Hematopoietic multipotent progenitor cell treated with erythropoietin and hydrocortisone succinate and interleukin-3 and kit ligand, for 17 days (in vitro differentiated cells): ENCODE measurements at places on chromosomes 5 and 9.

GRCh38 chr5:151612689-151613427 is 21.7 kb upstream of the FAT2 start:
- DNase-seq, result no peak

DNA sequence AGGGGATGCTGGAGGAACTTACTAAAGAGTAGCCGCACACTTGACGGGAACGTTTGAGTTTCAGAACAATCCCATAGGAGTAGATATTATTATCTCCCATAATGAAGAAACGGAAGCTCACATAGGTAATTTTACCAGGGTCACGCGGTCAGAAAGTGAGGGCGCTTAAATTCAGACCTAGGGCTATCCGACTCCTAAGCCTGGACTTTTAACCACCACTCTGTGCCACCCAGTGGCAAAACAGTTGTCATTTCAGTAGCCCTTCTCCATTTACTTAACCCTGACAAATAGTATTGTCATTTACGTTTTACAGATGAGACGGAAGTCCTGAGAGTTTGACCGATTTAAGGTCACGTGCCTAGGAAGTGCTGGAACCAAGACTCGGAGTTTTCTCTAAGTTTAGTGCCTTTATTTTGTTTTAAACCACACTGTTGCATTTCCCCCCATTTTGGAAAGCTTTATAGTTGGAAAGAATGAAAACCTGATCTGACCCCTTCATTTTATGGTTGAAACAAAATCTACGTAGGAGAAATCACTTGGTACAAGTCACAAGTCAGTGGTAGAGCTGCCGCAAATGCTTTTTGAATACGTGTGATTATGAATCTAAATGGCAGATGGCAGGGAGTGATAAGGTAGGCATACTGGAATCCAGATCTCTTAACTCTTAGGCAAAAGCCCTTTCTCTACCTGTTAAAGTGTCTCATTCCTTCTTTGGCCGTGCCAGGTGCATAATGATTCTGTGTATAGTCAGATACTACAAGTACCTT is 650 bp downstream of the MRRF start:
- DNase-seq, result no peak

DNA sequence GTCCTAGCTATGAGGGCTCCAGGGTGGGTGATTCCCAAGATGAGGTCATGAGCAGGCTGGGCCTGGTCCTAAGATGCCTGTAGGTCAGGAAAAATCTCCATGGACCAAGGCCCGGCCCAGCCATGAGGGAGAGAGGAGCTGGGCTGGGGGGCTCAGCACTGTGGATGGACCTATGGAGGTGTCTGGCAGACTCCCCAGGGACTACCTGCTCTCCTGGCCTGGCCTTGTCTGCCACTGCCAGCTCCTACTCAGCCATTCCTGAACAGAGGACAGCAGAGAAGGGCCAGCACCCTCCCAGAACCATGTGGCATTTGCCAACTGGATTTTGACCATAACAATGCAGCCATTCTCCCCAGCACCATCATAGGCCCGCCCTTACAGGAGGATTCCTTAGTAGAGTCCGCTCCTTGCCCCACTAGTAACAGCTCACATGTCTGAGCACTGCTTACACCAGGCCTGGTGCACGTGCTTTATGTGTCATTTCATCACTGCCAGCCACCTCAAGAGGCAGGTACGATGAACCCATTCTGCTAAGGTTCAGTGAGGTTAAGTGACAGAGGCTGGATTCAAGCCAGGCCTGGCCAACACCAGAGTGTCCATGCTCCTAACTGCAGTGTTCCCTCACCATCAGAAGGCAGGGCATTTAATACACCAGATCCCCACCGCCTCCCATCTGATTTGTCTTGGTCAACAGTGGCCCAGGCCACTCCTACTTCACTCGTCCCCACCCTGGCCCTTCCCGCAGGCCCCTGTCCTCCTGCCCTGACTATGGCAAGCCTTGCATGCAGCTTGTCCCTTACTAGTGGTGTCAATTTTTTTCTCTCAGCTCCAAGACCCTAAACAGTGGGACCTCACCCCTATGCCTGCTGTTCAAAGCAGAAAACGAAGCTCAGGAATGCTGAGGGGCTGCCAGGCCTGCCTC is 669 bp downstream of the IL13 start:
- DNase-seq, result no peak

GRCh38 chr9:88287972-88288371 is 100.3 kb upstream of the SPIN1 start:
- no peak for DNase-seq

DNA sequence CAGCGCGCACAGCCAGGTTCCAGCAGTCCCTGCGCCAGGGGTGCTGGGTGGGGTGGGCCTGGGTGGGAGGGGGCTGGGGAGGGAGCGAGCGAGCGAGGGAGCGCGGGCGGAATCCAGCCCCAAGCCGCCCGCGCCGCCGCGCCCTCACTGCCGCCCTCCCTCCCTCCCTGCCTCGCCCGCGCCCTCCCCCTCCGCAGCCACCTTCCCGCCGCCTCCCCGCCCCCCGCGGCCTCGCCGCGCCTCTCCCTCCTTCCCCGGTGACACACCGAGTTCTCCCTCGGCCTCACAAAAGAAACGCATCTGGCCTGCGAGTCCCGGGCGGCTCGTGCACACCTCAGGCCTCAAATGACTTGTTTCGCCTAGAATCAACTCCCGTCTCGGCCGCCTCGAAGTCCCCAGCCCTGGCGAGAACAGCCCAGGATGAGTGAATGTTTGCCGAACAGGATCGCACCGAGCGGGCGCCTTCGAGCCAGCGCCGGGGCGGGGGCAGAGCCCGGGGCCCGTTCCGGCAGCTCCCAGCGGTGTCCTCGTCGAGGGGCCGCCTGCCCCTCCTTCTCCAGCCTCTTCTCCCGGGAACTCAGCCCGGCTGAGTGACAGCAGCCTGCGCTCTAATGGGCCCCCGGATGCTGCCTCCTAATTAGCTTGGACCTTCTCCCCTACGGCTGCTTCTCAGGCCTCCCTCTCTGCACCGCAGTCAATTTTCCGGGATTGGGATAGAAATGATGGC is 371 bp upstream of the PITX1 start:
- peak; percentile 6 for DNase-seq

DNA sequence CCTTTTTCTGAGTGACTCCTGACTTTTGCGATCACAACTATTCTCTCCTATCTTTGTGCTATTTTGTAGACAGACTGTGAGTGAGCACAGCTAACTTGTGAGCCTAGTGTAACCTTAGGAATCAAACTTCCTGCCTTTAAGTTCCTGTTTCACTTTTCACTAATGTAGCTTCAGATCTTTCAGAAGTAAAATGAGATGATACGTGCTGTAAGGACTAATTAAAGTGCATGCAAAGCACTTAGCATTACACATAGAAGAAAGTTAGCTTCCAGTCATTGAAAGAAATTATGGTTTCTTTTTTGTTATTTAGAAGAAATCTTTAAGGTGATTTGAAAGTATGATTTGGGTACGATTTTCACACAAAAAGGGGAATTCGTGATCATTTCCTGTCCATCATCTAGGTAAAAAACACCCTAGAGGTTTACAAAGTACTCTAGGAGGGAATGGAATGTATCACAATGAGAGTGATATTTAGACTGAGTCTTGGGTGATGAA is 122.7 kb downstream of the ST8SIA4 start:
- DNase-seq, result no peak

GRCh38 chr9:127589955-127590370 is 22.1 kb upstream of the STXBP1 start:
- DNase-seq, result peak; percentile 66

DNA sequence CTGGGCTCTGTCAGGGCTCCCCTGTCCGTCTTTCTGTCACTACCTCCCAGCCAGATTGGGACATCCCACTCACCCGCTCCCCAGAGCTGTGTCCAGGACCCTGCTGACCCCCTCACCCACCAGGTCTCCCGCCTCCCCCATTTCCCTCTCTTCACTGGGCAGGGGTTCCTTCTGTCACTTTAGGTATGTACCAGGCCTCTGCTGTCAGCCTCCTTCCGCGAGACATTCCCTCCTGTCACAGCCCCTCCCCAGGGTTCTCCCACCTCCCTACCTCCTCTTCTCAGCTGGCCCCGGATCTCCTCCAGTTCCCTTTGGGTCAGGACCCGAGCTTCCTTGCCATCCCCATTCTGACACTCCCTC is 488 bp downstream of the POLR1E start:
- DNase-seq, result no peak

GRCh38 chr5:172005708-172006320 is 624 bp downstream of the FBXW11 start:
- DNase-seq, result peak; percentile 44

- no peak for DNase-seq
These were observed 53.9 kb downstream of the RASA1 start for GRCh38 chr5:87321605-87322004.

GRCh38 chr5:63401436-63402046 is 560.7 kb downstream of the HTR1A start:
- DNase-seq, result peak; percentile 6

- peak; percentile 8 for DNase-seq
These were observed 127.4 kb downstream of the BARX1 start for GRCh38 chr9:93827545-93828330.

DNA sequence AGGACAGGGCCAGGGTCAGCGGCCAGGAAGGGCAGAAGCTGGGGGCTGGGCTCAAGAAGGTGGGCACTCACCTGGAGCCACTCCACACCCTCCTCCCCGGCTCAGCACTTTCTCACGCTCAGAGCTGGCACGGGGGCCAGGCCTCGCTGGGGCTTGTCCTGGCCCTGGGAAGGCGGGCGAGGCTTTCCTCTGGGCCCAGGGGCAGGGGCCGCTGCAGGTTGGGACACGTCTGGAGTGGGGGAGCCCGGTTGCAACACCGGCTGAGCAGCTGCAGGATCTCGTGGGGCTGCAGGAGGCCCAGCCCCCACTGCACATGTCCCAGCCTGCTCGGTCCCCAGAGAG is 38.9 kb upstream of the EGFL7 start:
- DNase-seq, result no peak

DNA sequence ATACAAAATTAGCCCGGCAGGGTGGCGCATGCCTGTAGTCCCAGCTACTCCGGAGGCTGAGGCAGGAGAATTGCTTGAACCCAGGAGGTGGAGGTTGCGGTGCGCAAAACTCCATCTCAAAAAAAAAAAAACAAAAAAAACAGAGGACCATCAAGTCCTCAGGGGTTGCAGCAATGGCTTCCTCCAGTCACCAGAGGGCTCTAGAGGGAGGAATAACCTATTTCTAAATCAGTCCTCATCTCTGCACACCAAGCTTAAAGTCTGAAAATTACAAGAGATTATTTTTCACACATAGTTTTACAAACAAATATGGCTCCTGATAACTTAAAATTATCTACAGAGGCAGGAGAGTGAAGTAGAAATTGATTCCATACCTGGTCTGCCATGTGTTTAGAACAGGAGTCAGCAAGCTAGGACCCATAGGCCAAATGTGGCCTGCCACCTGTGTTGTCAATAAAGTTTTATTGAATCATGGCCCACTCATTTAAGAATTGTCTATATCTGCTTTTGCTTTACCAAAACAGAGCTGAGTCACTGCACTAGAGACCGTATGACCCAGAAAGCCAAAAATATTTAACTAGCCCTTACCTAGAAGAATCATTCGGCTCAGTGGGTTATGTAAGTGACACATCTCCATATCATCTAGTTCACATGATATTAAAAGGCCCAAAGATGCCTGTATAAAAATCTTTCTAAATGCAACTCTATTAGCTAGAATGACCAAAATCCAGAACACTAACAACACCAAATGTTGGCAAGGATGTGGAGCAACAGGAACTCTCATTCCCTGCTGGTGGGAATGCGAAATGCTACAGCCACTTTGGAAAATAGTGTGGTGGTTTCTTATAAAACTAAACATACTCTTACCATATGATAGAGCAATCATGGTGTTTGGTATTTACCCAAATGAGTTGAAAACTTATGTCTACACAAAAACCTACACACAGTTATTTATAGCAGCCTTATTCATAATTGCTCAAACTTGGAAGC is 207.7 kb downstream of the FRMD3 start:
- DNase-seq, result no peak

GRCh38 chr9:35923927-35924763 is 14.9 kb downstream of the SPAAR start:
- DNase-seq, result peak; percentile 29

DNA sequence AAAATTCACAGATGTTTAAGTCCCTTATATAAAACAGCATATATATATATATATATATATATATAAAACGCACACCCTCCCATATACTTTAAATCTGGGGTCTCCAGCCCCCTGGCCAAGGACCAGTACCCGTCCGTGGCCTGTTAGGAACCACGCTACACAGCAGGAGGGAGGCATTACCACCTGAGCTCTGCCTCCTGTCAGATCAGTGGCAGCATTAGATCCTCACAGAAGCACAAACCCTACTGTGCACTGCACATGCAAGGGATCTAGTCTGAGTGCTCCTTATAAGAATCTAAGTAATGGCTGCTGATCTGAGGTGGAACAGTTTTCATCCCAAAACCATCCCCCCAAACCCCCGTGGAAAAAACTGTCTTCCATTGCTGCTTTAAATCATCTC is 9.0 kb downstream of the PSIP1 start:
- DNase-seq, result no peak
